Body of pancreas (tissue), 4 donors: ENCODE measurements at places on chromosomes 12 and 14.

GRCh38 chr12:125105600-125105999, 40.4 kb downstream of the AACS start:
- peaks cover 7% of the 10 kb centered on the region for H3K4me1 ChIP-seq
- no peak overlapping the region for H3K27ac ChIP-seq
- no peak for DNase-seq
- no peaks in the 10 kb centered on the region for H3K27me3 ChIP-seq
- no peak overlapping the region for H3K4me3 ChIP-seq
- H3K36me3 ChIP-seq: no peaks in the 10 kb centered on the region

- no peak overlapping the region for H3K27ac ChIP-seq
- no peak for DNase-seq
These were observed 64.3 kb downstream of the ANO6 start for GRCh38 chr12:45279931-45280830.

DNA sequence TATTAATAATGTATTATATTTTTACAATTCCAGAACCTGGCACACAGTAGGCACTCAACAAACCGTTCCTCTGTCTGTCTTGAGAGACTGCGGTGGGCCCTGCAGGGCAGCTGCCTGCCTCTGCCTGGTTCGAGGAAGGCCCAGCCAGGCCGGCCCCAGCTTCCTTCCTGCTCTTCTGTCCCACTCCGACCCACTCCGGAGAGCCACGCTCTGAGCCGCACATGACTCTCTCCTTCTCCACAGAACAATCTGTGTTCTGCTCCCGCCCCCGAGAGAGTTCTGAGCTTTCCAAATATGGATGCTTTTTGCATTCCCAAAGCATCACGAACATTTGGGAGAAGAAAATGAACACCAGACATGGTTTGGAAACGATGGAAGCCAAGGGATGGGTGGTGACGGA, 57.3 kb downstream of the TTC7B start:
- no peaks in the 10 kb centered on the region for H3K36me3 ChIP-seq
- peak; percentile 28 for DNase-seq
- H3K4me3 ChIP-seq: no peak overlapping the region
- peak overlapping the region; percentile 88 for H3K27ac ChIP-seq

DNA sequence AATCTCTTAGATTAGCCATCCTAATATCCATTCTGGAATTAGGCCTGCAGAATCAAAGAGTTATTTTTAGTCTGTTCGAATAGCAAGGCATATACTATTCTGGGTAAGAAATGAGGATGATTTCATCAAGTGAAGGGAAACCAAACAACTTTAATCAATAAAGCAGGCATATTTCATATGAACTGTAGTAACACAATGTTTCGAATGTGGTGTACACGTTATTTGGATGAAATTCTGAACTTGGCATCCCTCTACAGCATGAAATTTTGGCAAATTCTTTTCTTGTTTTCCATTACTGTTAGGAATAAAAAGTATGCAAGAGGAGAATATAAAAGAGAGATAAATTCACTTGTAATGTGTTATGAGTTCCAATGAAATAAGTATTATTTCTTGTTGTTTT, 1233.3 kb upstream of the SEL1L start:
- H3K4me3 ChIP-seq: no peak overlapping the region
- no peak for DNase-seq
- H3K36me3 ChIP-seq: no peaks in the 10 kb centered on the region
- H3K27ac ChIP-seq: no peak overlapping the region
- H3K4me1 ChIP-seq: no peaks in the 10 kb centered on the region
- no peaks in the 10 kb centered on the region for H3K27me3 ChIP-seq

- no peak overlapping the region for H3K4me3 ChIP-seq
- no peak for DNase-seq
- H3K27ac ChIP-seq: no peak overlapping the region
- H3K27me3 ChIP-seq: no peaks in the 10 kb centered on the region
These were observed 379.8 kb downstream of the VRK1 start for GRCh38 chr14:97177016-97177415.

- H3K4me3 ChIP-seq: no peak overlapping the region
- DNase-seq: no peak
- no peaks in the 10 kb centered on the region for H3K36me3 ChIP-seq
- no peaks in the 10 kb centered on the region for H3K27me3 ChIP-seq
- H3K27ac ChIP-seq: no peak overlapping the region
These were observed 220.1 kb downstream of the BCAT1 start for GRCh38 chr12:24728826-24729225.

DNA sequence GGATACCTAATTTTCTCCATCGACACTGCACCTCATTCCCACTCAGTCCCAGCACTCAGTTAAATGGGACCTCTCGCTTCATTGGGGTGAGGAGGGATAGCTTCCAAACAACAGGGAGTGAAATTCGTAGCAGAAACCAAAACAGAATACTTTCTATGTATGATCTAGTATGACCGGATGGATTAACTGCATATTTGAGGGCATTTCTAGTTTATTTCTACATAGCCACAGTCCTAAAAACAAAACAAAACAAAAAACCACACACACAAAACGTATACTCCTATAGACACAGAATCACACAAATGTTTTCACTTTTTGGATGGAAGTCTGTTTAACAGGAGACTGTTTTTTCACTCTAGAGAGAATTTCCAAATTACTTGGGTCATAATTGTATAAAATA, 307.5 kb upstream of the FKBP4 start:
- DNase-seq: no peak
- no peak overlapping the region for H3K4me3 ChIP-seq
- H3K27ac ChIP-seq: no peak overlapping the region
- H3K36me3 ChIP-seq: no peaks in the 10 kb centered on the region

- H3K36me3 ChIP-seq: no peaks in the 10 kb centered on the region
- no peak for DNase-seq
- no peaks in the 10 kb centered on the region for H3K27me3 ChIP-seq
- no peaks in the 10 kb centered on the region for H3K4me1 ChIP-seq
- no peak overlapping the region for H3K4me3 ChIP-seq
These were observed 106.3 kb downstream of the ST8SIA1 start for GRCh38 chr12:22228022-22228875.

- peaks cover 32% of the 10 kb centered on the region for H3K4me1 ChIP-seq
- DNase-seq: no peak
- H3K4me3 ChIP-seq: no peak overlapping the region
- H3K36me3 ChIP-seq: no peaks in the 10 kb centered on the region
- H3K27ac ChIP-seq: peak overlapping the region; percentile 97
- H3K27me3 ChIP-seq: no peaks in the 10 kb centered on the region
These were observed 3.6 kb upstream of the ARID2 start for GRCh38 chr12:45725631-45726602.

DNA sequence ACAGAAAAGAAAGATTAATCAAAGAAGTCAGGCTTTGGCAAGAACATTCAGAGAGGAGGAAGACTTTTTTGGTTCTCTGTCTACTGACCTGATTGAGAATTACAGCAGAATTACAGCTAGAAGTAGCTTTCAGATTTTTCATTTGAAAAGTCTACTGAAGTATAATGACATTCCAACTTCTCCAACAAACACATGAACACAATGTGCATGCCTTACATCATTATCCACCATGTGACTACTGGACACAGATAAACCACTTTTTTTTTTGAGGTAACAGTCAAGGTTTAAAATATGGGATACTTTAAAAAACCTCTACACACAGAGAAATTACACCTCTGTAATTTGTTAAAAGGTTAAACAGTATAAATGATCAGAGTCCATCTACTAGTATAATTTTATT, 12.3 kb downstream of the BTBD7 start:
- peaks cover 30% of the 10 kb centered on the region for H3K4me1 ChIP-seq
- no peaks in the 10 kb centered on the region for H3K27me3 ChIP-seq
- DNase-seq: no peak
- no peak overlapping the region for H3K4me3 ChIP-seq

GRCh38 chr12:124538194-124539082, 29.0 kb downstream of the NCOR2 start:
- no peaks in the 10 kb centered on the region for H3K36me3 ChIP-seq
- H3K27ac ChIP-seq: peak overlapping the region; percentile 69
- no peak overlapping the region for H3K4me3 ChIP-seq
- H3K27me3 ChIP-seq: no peaks in the 10 kb centered on the region

DNA sequence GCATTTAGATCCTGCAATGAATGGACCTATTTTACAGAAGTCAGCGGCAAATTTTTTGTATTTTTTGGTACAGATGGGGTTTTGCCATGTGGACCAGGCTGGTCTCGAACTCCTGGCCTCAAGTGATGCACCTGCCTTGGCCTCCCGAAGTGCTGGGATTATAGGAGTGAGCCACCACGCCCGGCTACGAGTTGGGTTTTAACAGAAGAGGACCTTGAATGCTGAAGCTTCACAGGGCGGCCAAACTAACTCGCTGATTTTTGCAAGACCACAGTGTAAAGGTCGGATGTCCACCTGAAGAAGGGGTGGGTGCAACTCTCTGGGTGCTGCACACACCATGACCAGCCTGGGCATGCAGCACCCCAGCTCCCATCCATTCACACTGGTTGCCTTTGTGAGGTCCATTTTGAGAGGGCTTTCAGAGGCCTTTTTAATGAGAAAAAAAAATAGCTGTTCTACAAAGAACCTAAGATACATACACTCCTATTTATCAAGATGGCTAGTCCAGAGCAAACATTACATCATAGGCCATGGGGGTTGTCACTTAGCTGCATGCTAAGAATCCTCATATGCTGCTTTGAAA, 21.6 kb upstream of the CDK2AP1 start:
- H3K36me3 ChIP-seq: no peaks in the 10 kb centered on the region
- no peak overlapping the region for H3K4me3 ChIP-seq
- no peak for DNase-seq
- no peak overlapping the region for H3K27ac ChIP-seq

- H3K4me1 ChIP-seq: peaks cover 6% of the 10 kb centered on the region
- no peaks in the 10 kb centered on the region for H3K27me3 ChIP-seq
- no peak overlapping the region for H3K27ac ChIP-seq
- H3K36me3 ChIP-seq: no peaks in the 10 kb centered on the region
- no peak overlapping the region for H3K4me3 ChIP-seq
These were observed 6.7 kb downstream of the PSEN1 start for GRCh38 chr14:73143003-73143402.

GRCh38 chr12:111178181-111179081, 190.5 kb downstream of the PHETA1 start:
- H3K27me3 ChIP-seq: no peaks in the 10 kb centered on the region
- H3K4me1 ChIP-seq: peaks cover 11% of the 10 kb centered on the region
- no peak for DNase-seq
- H3K27ac ChIP-seq: no peak overlapping the region
- H3K4me3 ChIP-seq: no peak overlapping the region

GRCh38 chr14:95522556-95522955, 6.1 kb upstream of the SYNE3 start:
- H3K4me1 ChIP-seq: peaks cover 29% of the 10 kb centered on the region
- no peaks in the 10 kb centered on the region for H3K27me3 ChIP-seq
- no peaks in the 10 kb centered on the region for H3K36me3 ChIP-seq
- no peak overlapping the region for H3K27ac ChIP-seq
- no peak overlapping the region for H3K4me3 ChIP-seq

- peak; percentile 32 for DNase-seq
- no peaks in the 10 kb centered on the region for H3K27me3 ChIP-seq
- no peak overlapping the region for H3K4me3 ChIP-seq
- H3K36me3 ChIP-seq: no peaks in the 10 kb centered on the region
These were observed 200.7 kb downstream of the SLC2A13 start for GRCh38 chr12:39905152-39905551.

DNA sequence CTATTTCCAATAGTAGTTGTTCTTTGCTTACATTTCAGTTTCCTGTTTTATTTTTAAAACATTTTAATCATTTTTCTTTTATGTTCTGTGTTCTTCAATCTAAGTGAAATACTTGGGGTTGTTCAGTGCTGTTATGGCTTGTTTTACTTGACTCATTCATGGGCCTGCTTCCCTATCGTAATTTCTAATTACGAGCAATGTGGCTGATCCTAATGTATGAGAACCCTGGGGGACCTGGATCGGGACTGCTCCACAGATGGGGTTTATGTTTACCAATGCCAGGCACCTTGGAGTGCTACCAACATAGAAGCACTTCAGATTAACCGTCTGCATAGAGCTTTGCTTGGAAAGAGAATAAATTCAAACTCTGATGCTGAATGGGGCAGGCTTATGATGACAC, 29.8 kb downstream of the TECPR2 start:
- H3K4me1 ChIP-seq: peaks cover 7% of the 10 kb centered on the region
- no peaks in the 10 kb centered on the region for H3K27me3 ChIP-seq
- no peak overlapping the region for H3K27ac ChIP-seq
- no peaks in the 10 kb centered on the region for H3K36me3 ChIP-seq

GRCh38 chr12:78096909-78097597, 266.4 kb downstream of the NAV3 start:
- no peaks in the 10 kb centered on the region for H3K27me3 ChIP-seq
- no peak overlapping the region for H3K4me3 ChIP-seq
- no peaks in the 10 kb centered on the region for H3K4me1 ChIP-seq
- no peak for DNase-seq

DNA sequence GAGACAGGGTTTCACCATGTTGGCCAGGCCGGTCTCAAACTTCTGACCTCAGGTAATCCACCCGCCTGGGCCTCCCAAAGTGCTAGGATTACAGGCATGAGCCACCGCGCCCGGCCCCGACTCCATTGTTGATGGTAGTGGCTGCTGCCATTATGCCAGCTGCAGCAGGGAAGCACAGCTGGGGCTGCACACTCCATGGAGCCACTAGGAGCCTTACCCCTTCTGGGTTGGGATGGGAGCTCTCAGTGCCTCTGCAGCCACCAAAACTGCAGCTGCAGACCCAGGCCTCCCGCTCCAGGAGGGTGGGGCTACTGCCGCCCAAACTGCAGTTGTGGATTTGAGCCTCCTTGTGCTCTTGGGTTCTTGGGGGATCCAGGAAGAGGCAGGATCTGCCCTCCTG, 25.9 kb downstream of the TCHP start:
- peaks cover 41% of the 10 kb centered on the region for H3K4me1 ChIP-seq
- no peaks in the 10 kb centered on the region for H3K36me3 ChIP-seq
- H3K4me3 ChIP-seq: no peak overlapping the region
- H3K27me3 ChIP-seq: no peaks in the 10 kb centered on the region
- peak overlapping the region; percentile 18 for H3K27ac ChIP-seq
- no peak for DNase-seq

- no peak overlapping the region for H3K4me3 ChIP-seq
- no peaks in the 10 kb centered on the region for H3K36me3 ChIP-seq
- H3K4me1 ChIP-seq: no peaks in the 10 kb centered on the region
- no peak for DNase-seq
- no peak overlapping the region for H3K27ac ChIP-seq
These were observed 256.8 kb upstream of the DDHD1 start for GRCh38 chr14:53409969-53410368.

DNA sequence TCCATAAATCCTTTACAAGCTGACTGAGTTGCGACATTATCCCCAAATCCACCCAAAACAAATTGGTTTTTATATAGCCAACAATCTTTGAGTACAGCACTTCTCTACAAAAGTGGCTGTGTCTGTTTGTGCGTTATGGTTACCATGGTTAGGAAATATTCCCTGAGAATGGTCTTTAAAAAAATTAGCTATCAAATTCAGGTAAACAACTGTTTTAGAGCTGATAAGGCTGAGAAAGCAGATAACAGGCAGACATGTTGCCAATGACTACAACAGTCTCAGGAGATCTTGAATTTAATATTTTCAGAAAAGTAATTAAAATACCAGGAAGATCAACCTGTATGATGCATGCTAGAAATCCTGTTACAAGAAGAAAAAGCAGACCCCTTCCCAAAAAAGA, 248.0 kb downstream of the RASSF9 start:
- no peak overlapping the region for H3K4me3 ChIP-seq
- no peaks in the 10 kb centered on the region for H3K27me3 ChIP-seq
- H3K27ac ChIP-seq: no peak overlapping the region
- H3K4me1 ChIP-seq: peaks cover 5% of the 10 kb centered on the region
- no peak for DNase-seq
